ENCODE measurements at places on chromosomes 6 and 20.

- no peak for DNase-seq
These were observed 584.7 kb downstream of the RFPL4B start for GRCh38 chr6:112931832-112932231.

- DNase-seq, result no peak
These were observed 88.5 kb downstream of the PSMG4 start for GRCh38 chr6:3347247-3347646.

DNA sequence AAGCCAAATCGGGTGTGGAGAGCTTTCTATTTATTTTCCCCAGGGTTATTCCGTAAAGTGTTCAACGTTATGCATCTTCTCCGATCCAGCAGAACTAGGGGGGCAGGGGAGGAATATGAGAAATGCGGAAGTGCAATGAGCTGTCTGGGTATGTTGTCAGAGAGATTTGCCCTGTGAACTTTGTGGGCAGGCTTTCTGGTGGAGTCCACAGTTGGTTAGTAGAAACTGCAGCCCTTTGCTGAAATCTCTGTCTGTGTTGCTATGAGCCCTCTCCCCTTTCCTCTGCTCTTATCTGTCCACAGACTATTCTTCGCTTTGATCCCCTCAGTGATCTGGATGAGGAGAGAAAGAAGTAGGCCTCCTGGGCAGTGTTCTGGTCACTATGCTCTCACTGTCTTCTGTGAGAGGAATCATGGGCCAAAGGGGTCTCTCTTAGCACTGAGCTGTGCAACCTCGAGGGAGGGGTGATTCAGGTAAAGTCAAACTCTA, 158.9 kb upstream of the FUT9 start:
- DNase-seq, result no peak

GRCh38 chr6:37538107-37538506, 38.4 kb upstream of the CCDC167 start:
- peak; percentile 43 for DNase-seq

DNA sequence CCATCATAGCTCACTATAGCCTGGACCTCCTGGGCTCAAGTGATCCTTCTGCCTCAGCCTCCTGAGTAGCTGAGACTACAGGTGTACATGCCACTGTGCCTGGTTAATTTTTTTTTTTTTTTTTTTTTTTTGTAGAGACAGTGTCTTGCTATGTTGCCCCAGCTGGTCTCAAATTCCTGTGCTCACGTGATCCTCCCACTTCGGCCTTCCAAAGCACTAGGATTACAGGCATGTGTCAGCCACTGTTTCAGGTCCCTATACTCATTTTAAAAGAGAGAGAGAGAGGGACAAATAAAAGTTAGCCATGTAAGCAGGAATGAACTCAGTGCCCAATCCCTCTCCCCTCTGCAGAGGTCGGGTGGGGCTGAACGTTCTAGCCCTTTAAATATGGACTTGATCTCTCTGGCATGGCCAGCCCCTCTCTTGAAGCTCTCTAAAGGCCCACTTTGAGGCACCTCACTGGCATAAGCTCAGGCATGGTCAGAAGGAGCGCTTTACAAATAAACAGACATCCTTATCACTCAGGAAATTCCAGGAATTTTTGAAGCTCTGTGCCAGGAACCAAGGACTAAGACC, 9.0 kb upstream of the SERPINB1 start:
- no peak for DNase-seq

DNA sequence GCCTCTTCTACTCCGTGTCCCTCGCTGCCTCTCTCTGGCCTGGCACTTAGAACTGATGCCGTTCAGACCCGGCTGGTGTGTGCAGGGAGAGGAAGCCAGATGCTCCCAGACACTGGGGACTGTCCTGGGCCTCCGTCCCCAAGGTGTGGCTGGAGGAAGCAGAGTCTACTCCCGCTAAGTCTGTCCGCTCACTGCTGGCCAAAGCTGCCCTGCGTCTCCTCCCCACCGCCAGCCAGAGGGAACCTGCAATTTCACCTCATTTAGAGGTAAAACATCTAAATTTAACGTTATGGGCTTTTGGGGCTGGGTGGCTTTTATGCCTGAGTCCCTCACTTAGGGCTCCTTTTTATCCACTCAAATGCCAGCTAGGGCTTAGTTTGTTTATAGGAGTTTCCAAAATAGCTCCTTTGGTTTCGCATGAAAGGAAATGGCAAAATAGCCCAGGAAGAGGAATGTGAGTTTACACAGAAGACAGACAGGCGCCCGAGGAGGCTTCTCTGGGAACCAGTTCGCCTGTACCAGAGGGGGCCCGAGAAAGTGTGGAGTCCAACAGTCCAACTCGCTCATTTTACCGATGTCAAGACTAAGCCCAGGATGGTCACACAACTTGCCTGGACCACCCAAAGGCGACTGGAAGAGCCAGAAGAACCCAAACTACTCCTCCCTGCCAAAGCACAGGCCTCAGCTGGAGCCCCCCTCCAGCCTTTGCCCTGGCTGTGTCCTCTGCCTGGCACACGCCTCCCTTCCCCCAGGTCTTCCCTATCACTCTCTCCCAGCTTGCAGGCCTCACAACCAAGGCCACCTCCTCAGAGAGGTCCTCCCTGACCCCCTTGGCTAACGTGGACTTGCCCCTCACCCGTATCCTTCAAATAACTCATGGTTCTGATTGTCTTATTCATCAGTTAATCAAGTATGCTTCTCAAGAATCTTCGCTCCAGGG, 54.5 kb downstream of the RIPOR3 start:
- DNase-seq, result no peak

- no peak for DNase-seq
These were observed 537.6 kb downstream of the HDGFL1 start for GRCh38 chr6:23106951-23107350.

DNA sequence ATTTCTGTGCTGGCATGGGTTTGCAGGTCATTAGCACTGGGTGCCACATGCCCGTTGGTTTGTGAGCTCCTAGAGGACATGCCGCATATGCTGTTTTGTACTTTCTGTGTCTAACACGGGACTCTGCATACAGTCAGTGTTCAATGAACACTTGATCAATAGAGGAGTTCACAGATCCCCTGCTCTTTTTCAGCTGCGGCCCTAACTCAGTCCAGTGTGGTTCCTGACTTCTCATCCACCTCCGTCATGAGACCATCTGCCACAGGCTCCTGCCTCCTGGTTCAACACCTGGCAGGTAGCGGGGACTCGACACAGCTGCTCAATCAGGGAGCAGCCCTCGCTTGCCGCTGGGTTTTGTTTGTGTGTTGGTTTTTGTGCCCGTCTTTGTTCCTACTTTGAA, 13.8 kb upstream of the BMP7 start:
- peak; percentile 81 for DNase-seq

- DNase-seq, result no peak
These were observed 29.7 kb upstream of the TMEM217 start for GRCh38 chr6:37287519-37288157.

- DNase-seq, result no peak
These were observed 1.0 kb downstream of the MRPS26 start for GRCh38 chr20:3046677-3047462.

- no peak for DNase-seq
These were observed 5.6 kb downstream of the AGPAT1 start for GRCh38 chr6:32170294-32170693.

- DNase-seq, result no peak
These were observed 91.8 kb upstream of the AGPAT4 start for GRCh38 chr6:161365633-161366032.

DNA sequence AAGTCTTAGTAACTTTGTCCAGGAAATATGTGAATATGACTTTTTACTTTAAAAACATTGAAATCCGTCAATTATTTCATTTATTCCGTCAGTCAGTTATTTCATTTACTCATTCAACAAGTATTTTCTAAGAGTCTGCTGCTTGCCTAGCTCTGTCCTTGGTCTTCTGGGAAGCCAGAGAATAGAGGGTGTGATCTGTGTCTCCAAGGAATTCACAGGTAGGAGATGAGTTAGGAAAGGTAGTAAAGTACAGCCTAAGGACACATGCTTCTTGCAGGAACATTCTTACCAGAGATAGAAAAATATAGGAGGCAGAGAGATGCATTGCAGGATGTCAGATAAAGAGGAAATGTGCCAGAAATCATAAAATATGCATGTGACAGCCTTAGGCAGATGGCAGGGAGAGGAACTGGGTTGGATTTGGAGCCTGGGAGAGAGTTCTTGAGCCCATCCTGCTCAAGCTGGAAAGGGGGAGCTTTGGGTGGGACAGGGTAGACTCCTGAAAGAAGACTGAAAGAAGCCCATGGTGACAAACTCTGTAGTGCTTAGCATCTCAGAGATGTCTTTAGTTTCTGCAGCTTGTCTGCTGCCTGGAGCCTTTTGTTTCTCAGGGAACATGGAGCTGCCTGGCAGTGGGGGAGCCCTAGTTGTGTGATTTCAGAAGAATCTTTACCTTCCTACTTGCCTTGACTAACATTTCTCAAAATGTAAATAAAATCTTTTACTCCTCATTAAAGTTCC, 3.5 kb downstream of the SH3BGRL2 start:
- no peak for DNase-seq

GRCh38 chr6:46053039-46053933, 37.6 kb upstream of the CLIC5 start:
- no peak for DNase-seq

- DNase-seq, result no peak
These were observed 14.9 kb downstream of the EBF4 start for GRCh38 chr20:2707353-2708072.

DNA sequence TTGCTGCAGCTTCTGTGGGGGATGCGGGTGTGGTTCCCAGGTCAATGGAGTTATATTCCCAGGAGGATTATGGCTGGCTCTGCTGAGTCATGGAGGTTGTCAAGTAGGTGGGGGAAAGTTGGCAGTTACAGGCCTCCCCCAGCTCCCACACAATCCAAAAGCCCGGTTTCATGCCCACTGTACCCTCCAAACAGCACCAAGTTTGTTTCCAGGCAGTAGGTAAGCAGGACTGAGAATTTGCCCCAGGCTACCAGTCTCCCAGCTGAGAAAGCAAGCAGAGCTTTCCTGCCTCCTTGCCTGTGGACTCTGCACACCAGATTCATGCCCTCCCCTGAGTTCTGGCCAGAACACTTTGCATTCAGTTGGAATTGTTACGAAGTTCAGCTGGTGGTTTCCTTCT, 578.2 kb downstream of the MEI4 start:
- no peak for DNase-seq

DNA sequence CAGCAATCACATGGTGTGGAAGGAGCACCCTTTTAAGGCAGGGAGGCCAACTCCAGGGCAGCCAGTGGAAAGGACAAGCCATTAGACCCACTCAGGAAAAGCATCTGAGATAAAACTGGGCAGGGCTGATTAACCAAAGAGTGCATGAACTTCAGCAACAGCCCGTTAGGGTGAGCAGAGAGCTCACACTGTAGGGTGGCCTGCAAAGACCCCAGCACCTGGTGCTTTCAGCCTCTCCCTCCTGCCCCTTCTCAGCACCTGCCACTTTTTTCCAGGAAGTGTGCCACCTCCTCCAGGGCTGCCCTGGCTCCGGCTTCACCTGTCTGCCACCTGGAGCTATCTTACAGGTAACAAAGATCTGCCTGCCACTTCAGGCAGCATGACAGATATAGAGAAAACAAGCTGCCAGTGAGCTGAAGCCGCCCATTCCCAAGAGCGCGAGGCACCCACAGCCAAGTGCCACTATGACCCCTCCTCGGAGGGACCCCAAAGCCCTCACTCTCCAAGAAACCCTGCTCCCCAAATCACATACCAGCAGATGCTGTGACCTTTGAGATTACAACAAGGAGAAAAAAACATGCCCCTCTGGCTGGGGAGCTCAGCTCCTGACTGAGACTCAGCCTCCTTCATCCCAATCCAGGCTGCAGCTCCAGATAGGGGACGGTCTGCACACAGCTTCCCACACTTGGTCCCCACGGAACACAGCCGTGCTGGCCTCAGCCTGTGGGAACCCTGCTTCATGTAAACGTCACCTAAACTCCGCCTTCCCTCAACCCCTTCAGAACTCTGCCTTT, 71.2 kb downstream of the ABHD12 start:
- peak; percentile 35 for DNase-seq

DNA sequence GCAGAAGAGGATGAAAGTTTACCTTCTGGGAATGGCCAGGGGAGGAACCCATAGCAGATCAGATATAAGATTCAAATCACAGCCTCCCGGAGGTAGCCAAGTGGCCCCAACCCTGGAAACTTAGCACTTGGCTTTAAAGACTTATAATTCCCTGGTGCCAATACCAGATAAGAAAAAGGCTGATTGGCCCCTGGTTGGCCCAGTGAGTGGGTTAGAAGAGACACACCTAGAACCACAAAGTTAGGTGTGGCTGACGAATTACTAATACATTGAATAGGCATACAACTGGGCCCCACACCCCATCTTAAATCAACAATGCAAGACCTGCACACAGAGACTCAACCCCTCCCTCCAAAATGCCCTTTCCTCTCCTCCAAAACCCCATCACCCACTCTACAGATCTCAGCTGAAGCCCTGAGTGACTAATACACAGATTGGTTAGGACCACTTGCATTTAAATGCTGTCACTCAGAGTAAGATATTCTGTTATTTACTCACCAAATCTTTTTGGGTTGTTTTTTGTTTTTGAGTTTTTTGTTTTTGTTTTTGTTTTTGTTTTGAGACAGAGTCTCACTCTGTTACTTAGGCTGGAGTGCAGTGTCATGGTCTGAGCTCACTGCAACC, 315.4 kb upstream of the JARID2 start:
- DNase-seq, result no peak

DNA sequence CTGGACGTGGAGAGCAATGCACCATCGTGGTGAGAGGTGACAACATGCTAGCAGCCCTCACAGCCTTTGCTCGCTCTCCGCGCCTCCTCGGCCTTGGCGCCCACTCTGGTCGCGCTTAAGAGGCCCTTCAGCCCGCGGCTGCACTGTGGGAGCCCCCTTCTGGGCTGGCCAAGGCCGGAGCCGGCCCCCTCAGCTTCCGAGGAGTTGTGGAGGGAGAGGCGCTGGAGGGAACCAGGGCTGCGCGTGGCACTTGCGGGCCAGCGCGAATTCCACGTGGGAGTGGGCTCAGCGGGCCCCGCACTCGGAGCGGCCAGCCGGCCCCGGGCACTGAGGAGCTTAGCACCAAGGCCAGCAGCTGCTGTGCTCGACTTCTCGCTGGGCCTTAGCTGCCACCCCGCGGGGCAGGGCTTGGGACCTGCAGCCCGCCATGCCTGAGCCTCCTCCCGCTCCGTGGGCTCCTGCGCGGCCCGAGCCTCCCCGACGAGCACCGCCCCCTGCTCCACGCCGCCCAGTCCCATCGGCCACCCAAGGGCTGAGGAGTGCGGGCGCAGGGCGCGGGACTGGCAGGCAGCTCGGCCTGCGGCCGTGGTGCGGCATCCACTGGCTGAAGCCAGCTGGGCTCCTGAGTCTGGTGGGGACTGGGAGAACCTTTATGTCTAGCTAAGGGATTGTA, 3.8 kb downstream of the GPX6 start:
- no peak for DNase-seq

GRCh38 chr20:14478126-14478525, 140.7 kb upstream of the FLRT3 start:
- DNase-seq, result no peak

All from NAMALWA (cell line).